ENCODE measurements at places on chromosomes 2 and 18.
A peak's percentile ranks its signal among the peaks of the same experiment; 100 is the strongest.

DNA sequence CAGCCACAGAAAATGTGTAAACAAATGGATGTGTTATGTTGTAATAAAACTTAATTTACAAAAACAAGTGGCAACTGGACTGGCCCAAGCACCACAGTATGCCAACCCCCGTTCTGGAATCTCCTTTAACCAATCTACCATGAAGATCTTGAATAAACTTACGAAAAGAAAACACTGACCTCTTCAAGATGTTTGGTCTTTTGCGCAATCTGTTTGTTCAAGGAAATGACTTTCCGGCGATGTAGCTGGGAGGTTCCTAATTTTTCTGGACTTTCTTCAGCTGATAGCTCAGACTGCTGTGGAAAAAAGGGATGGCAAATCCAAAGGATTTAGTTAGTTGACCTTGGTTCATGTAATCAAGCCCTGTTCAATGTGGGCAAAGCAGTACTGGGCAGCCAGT lies 55.7 kb downstream of the CCDC93 start:
- no peak for DNase-seq

- DNase-seq = no peak
These were observed 20.3 kb downstream of the INO80C start for GRCh38 chr18:35477497-35477896.

DNA sequence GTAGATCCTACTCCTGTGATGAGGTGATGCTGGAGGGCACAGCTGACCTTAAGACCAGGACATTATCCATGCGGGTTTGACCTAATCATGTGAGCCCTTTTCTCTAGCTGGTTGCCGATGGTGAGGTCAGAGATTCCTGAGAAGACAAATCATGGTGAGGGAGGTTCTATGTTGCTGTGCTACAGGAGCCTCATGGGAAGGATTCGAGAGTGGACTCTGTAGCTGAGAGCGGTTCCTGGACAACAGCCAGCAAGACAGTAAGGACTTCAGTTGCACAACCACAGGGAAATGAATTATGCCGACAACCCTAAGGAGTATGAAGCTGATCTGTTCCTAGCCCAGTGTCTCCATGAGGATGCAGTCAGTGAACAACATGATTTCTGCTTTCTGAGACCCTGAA lies 80.4 kb downstream of the EPB41L3 start:
- no peak for DNase-seq

- DNase-seq = no peak
These were observed 786.2 kb upstream of the FANCL start for GRCh38 chr2:59027320-59027719.

- no peak for DNase-seq
These were observed 110.0 kb downstream of the ALK start for GRCh38 chr2:29811378-29811777.

GRCh38 chr18:13642440-13642827 lies 83.9 kb downstream of the FAM210A start:
- no peak for DNase-seq

GRCh38 chr2:164896634-164897355 lies 55.2 kb upstream of the COBLL1 start:
- no peak for DNase-seq

GRCh38 chr2:28447943-28448792 lies 47.7 kb upstream of the PLB1 start:
- DNase-seq = no peak

GRCh38 chr2:25926984-25927756 lies 48.9 kb upstream of the ASXL2 start:
- no peak for DNase-seq

DNA sequence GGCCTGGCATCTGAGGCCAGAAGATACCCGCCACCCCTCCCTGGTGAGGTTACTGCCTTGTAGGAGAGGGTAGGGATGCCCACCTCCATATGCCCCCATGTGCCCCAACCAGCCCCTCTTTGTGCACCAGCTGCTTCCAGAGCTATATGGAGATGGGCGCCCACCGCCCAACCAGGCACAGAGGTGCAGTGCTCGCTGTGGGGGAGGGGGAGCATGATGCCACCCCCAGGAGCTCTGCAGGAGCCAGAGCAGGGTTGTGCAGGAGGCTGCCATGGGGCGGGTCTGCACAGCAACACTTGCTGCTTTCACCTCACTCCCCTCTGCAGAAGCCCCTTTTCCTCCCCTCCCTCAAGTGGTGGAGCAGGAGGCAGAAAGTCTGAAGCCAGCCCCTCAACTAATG lies 174.6 kb downstream of the SMAD7 start:
- no peak for DNase-seq

DNA sequence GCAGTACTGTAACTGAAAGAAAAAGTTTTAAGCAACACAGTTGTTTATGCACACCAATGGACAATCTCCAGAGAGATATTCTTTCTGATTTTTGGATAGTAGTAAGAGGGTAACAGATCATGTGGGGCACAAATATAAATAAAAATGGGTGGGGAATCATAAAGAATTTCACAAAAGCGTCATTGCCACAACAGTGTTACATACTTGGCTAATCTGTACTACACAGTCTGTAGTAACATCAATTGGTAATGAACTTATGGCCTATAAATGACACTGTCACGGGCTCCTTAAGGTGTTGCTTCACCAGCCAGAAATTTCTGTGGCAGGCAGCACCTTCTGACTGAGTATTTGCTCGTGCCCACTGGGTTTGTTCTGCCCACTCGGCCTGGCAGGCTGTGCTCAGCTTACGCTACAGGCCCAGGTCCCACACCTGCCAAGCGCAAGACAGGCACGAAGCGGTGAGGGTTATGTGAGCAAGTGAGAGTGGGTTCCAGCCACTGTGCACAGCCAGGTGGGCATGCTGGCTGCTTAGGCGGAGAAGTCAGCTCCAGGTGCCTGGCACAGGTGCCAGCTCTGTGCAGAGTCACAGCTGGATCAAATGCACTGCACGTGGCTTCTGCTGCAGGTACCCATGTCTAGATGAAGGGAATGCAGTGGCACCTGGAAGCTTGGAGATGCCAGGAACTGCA lies 532.5 kb upstream of the SLC39A10 start:
- DNase-seq = no peak

DNA sequence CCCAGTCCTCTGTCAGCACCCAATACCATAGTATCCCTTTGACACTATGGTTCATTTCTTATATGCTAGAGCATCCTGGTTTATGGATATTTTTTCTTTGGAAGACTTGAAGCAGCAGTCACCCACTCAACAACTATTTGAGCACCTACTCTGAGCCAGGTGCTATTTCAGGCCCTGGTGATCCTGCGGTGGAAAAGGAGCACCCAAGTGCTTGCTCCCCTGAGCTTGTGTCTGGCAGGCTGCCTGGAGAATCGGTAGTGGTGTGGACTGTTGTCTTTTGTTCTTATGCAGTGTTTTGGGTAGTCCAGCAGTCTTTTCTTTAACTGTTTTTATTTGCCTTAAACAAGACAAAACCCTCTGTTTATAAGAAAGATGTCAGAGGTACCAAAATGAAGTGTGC lies 28.9 kb downstream of the NCK2 start:
- no peak for DNase-seq

GRCh38 chr2:132581991-132582738 lies 87.8 kb downstream of the LYPD1 start:
- peak; percentile 25 for DNase-seq

GRCh38 chr2:171287611-171288010 lies 126.9 kb upstream of the TLK1 start:
- no peak for DNase-seq
